ENCODE measurements at places on chromosomes 7 and 10.

DNA sequence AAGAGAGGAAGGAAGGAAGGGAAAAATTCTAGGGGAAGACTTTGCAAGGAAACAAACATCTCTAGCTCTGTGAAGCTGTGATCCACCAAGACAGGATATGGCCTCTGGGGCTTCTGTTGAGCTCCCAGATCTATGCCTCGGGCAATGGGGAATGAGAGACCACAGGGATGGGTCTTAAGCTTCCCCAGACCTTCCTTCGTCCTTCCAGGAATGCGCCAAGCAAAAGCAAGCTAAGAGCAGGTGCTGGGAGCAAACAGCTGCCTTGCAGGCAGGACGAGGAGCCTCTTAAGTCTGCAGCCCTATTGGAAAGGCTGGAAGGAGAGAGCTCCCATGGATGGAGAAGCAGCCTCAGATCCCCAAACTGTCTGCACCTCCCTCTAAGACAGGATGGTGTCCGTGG lies 21.9 kb upstream of the ELN start:
- peak; percentile 51 for DNase-seq

GRCh38 chr7:33965183-33965744 lies 59.9 kb downstream of the BMPER start:
- DNase-seq: no peak

DNA sequence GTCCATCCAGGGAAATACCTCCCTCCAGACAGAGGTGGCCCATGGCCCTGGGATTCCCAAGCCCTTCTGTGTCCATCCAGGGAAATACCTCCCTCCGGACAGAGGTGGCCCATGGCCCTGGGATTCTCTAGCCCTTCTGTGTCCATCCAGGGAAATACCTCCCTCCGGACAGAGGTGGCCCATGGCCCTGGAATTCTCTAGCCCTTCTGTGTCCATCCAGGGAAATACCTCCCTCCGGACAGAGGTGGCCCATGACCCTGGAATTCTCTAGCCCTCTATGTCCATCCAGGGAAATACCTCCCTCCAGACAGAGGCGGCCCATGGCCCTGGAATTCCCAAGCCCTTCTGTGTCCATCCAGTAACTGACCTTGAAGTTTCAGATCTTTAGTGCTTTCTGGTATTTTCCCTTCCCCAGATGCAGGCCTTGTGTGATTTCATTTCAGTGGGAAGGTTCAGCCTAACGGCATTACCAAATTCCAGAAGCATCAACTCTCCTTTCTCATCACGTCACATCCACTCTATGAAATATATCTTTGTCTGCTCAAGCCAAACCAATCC lies 28.8 kb upstream of the DIP2C start:
- no peak for DNase-seq

GRCh38 chr10:80476685-80477084 lies 22.6 kb downstream of the TSPAN14 start:
- no peak for DNase-seq

- DNase-seq: peak; percentile 99
Measured at GRCh38 chr7:44581879-44582603, at the start of gene TMED4. Gene TMED4, minus strand, starts transcription at chr7:44582231. Its CDS starts 25 bp downstream, at chr7:44582206.

DNA sequence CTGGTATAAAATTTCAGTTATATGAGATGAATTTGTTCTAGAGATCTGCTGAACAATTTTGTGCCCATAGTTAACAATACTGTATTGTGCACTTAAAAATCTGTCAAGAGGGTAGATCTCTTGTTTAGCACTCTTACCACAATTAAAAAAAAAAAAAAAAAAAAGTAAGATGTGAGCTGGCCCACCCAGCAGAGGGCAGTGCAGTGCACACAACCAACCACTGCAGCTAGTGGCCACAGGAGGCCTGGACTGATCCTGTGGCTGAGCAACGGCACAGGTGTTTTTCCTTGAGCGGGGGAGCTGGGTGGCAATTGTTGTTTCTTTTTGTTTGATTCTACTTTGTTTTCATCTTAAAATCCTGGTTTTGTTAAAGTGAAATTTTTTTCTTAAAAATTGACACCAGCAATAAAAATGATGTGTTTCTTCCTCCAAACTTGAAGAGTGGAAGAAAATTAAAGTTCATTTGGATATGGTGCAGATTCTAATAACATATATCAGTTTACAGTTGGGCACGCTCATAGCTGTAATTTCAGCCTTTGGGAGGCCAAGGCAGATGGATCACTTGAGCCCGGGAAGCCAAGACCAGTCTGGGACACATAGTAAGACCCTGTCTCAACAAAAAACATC lies 171.1 kb upstream of the TBX20 start:
- DNase-seq: peak; percentile 63

DNA sequence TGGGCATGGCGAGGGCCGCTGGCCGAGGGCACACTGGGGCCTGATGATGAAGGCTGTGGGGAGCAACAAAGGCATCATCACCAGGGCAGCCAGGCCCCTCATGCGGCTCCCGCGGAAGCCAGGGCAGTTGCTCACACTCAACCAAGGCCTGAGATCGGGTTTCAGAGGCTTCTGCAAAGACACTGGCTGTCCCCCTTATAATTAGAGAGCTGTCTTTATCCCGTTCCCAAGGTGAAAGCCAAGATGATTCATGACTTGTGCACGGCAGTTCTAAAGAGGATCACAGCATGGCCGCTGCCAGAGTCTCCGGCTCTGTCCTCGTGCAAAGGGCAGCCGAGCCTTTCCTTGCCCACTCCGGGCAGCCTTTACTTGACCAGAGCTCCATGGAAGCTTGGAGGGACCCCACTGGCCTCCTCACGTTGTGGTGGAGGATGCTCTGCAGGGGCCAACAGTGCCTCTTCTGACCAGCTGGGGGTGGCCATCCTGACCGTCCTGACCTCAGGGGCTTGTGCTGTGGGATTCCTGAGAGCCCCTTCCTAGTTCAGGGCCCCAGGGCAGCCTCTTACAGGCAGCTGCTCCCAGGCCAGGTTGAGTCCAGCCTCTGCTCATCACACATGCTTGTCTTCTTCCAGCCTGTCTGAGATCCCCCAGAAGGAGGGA lies 82.3 kb downstream of the PRKAG2 start:
- peak; percentile 48 for DNase-seq

DNA sequence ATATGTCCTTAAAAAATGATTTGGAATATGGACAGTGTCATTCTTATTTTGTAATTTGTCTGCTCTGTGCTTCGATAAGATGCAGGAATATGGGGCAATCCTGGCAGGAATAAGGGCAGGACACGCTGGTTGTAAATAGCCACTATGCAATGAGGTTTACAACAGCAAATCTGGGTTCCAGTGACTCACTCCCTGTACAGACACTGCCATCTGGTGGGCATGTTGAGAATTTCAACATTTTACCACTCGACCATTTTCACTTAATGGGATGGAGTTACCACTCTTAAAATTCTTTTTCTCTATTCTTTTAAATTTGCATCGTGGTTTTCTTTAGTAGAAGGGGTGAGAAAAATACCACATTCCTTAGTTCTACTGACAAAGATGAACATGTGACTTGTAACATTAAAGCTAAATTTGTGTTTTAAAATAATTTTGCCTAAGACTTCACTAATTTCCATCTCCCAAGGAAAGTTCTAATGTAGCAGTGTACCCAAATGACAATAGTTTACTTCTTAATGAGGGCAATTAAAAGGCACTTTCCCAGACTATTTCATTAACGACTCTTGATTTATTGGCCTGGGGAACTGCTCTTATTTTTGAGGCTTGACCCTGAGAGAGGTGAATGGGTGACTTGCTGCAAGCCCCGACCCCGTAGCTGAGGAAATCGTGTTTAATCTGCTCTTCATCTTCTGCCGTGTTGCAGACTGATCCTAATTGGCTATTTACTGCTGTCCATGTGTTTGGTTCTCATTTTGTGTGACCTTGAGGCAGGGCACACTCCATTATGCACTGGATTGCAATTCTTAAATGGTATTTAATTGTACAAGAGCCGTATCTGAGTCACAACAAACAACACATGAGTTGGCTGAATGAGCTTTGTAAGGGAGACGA lies 173.6 kb upstream of the IMMP2L start:
- DNase-seq: peak; percentile 76

- no peak for DNase-seq
Measured at GRCh38 chr10:13820119-13820963, 233.6 kb downstream of the PRPF18 start.

GRCh38 chr10:5595591-5595990 lies 70.8 kb downstream of the ASB13 start:
- DNase-seq: no peak

DNA sequence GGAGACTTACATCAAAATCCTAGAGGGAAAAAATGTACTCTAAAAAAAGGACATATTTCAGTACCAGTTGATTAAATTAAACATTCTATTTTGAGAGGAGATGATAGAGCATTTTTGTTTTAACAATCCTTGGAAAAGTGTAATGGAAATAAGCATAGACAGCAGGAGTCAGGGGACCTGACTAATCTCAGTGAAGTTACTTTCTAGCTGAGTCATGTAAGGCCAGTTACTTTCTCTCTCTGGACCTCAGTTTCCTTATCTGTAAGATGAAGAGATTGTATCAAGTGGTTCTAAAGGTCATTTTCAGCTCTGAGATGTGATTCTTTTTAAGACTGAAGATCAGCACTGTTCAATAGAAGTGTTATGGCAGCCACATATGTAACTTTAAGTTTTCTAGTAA lies 44.1 kb downstream of the VTI1A start:
- peak; percentile 53 for DNase-seq

GRCh38 chr7:117588352-117588794 lies 108.5 kb downstream of the CFTR start:
- no peak for DNase-seq

- no peak for DNase-seq
Measured at GRCh38 chr7:56121440-56121839, 5.2 kb upstream of the NUPR2 start.

DNA sequence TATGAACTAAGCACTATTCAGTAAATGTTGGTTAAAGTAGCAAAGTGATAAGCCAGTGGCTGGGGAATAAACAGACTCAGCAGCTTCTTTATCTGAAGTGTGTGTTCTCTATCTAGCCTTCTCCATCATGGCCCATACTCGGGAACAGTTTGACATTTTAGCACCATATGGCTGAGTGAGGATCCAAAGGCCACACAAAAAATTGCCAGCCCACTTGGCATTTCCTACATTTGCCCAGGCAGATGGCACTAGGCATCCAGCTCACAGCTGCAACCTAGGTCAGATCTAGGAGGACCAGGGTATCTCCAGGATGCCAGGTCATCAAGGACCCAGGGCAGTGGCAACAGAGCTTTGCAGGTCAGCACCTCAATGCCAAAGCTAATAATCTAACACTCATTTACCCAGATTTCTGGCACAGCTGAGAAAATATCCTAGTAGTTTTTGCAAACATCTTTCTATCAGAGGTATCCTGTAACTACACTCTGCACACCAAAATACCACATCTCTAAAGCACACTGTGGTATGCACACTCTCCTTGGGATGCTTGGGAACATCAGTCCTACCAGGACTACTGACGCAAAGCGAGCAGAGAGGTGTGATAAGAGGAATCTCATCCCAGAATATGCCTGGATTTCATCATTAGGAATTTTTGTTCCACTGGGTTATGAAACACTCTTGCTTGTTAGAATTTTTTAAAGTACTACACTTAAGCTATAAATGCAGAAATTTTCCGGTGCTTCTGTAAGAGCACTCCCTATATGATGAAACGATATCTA lies 61.7 kb downstream of the DOCK4 start:
- DNase-seq: no peak

DNA sequence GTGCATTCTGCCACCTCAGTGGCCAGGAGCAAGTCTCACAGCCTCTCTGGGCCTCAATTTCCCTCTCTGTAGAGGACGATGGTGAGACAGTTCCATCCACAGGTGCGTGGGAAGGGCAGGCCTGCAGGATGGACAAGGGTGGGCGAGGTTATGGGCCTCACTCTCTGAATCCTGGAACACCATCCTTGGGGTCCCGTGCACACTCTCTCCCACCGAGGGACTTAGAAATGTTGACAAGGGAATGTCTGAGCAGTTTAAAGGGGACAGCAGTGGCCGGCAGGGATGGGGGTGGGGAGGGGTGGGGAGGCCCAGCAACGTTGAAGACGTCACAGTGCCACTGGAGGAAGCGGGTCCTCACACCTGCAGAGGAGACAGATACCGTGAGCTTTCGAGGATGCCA lies 111.5 kb downstream of the FOXL3 start:
- DNase-seq: no peak

DNA sequence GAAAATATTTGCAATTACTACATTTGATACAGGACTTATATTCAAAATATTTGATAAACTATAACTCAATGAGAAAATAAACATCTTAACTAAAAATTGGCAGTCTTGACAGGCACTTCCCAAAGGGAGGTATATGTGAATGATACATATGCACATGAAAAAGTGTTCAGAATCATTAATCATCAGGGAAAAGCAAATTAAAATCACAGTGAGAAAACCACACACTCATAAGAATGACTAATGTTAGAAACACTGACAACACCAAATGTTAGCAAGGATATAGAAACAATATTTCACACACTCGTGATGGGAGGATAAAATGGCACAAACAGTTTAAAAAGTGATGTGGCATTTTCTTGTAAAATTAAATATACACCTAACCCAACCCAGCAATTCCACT lies 4.1 kb upstream of the VPS26A start:
- DNase-seq: no peak

DNA sequence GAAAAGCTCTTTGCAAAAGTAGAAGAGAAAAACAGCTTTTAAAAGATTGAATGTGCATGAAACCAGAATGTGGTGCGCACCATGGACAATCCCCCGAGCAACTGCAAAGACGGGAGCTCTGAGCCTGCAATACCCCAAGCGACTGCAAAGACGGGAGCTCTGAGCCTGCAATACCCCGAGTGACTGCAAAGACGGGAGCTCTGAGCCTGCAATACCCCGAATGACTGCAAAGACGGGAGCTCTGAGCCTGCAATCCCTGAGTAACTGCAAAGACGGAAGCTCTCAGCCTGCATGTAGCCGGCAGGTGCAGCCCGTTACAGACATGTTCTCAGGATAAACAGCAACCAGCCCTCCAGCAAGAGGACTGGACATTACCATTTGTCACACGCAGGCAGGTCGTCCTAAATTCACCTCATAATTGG lies 6.2 kb downstream of the ZNF775 start:
- DNase-seq: no peak

DNA sequence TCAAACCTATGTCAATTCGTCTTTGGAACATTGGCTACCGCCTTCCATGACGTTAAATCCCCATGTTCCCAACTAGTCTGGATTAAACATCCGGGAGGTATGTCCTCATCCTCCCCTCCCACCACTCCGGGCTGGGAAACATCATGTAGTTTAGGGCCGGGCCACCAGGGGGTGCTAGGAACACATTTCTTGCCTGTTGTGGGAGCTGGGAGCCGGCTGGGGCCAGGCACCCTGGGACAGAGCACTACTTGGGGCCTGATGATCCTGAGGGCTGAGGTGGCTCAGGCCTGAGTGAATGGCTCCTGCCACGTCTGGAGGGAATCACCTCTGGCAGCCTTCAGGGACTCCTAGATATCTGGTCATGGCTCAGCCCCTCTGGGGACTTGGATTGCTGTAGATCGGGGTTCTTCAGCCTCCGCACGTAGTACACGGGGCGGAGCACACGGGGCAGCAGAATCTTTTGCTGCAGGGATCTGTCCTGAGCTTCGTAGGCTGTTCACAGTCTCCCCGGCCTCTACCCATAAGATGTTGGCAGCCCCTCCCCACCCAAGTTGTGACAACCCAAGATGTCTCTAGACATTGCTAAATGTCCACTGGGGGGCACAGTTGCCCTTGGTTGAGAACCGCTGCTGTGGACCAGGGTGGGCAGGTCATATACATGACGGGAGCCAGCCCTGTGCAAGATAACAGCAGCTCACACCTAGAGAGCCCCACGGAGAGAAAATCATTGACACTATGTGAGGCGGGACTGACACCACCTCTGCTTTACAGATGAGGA lies 141.2 kb upstream of the ZNF716 start:
- DNase-seq: no peak
